Ovary (tissue), 10 donors: ENCODE measurements at places on chromosomes 11 and 22.

DNA sequence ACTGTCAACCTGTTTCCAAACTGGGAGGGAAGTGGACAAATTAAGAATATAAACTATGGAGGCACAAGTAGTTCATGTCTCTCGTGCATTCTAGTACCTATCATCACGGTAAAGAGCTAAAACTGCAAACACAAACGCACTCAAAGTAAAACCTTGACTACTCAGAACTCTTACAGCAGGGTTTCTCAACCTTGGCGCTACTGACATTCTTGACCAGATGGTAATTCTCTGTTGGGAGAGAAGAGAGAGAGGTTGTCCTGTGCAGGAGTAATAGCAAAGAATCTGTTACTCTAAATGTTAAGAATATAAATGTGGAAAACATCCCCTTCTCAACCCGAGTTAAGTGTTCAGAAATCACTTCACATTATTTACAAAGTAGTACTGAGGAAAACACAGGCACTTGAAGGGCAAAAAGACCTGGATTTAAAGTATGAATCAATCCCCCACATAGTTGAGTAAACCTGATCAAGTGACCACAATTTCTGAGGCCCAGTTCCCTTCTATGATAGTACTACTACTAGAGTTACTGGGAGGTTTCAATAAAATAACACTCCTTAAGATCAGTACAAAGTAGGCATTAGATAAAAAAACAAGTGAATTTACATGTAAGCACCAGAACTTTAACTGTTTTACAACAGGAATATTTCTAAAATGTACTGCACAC is 73.1 kb upstream of the ARHGAP32 start:
- no peak overlapping the region for H3K4me3 ChIP-seq
- H3K27ac ChIP-seq = no peak overlapping the region
- no peaks in the 10 kb centered on the region for H3K36me3 ChIP-seq

- no peaks in the 10 kb centered on the region for H3K36me3 ChIP-seq
- H3K4me3 ChIP-seq = no peak overlapping the region
- H3K4me1 ChIP-seq = no peaks in the 10 kb centered on the region
- no peak for DNase-seq
These were observed 97.6 kb upstream of the BID start for GRCh38 chr22:17871726-17872458.

DNA sequence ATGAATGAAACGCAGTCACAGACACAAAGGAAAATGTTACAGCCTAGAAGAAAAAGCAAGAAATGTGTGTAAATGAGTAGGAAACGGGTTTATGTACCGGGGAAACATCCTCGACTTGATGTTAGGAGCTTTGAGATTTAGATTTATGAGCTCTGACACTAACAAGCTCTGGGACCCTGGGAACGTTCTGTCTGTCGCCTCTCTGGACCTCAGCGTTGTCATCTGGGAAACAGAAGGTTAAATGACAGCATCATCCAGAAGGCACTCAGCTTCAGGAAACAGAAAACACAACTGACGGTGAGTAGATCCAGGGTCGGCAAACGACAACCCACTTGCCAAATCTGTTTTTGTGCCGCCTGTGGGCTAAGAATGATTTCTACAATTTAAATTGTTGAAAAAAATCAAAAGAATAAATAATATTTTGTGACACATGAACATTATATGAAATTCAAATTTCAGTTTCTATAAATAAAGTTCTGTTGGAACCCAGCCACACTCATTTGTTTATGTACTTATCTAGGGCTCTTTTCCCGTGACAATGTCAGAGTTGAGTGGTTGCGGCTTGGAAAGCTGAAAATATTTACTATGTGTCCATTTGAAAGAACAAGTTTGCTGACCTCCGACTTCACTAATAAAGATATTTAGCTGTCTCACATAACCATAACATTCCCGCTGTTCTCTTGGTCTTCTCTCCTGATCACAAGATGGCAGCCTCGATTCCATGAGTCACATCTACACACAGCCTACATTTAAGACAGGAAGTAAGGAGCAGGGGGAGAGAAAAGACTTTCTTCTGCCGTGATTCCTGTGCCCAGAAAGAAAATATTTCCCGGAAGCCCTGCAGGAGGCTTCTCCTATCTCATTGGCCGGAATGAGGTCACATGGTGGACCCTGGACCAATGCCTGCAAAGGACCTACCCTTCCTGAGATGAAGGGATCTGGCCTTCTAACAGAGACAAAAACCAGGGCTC is 47.1 kb upstream of the SYT13 start:
- peaks cover 4% of the 10 kb centered on the region for H3K4me1 ChIP-seq
- peak; percentile 72 for DNase-seq
- no peak overlapping the region for H3K27ac ChIP-seq
- H3K36me3 ChIP-seq = no peaks in the 10 kb centered on the region
- peak overlapping the region; percentile 2 for H3K4me3 ChIP-seq
- H3K27me3 ChIP-seq = no peaks in the 10 kb centered on the region

DNA sequence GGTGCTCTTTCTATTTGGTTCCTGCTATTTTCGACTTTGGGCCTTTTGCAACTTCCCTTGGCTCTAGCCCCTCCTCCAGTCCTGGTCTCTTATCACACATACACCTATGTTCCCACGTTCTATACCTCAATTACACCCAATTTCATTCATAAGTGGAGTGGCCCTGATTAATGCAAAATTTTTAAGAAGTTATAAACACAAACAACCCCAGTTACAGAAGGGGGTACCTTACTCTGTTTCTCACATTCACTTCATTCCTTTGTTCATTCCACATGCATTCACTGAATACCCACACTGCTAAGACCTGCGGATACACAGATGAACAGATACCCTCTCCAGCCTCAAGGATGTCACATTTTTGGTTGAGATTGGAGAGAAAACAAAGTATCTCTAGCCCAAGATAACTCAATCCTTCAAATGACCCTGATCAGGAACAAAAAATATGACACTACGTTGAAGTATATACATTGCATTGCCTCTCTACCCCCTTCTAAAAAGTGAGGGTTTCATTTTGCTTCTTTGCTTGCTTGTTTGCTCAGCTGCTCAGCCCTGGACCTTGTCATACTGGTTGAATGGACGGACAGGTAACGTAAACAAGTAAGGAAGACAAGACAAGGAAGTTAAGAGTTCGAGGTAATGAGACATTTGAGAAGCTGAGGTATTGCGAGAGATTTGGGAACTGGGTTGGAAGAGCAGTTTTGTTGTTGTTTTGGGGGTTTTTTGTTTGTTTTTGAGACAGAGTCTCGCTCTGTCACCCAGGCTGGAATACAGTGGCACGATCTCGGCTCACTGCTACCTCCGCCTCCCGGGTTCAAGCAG is 3.6 kb upstream of the VPS37C start:
- no peak overlapping the region for H3K4me3 ChIP-seq
- peaks cover 12% of the 10 kb centered on the region for H3K4me1 ChIP-seq
- H3K36me3 ChIP-seq = no peaks in the 10 kb centered on the region
- DNase-seq = no peak

GRCh38 chr11:30778596-30778995 is 192.4 kb upstream of the MPPED2 start:
- no peaks in the 10 kb centered on the region for H3K27me3 ChIP-seq
- no peaks in the 10 kb centered on the region for H3K4me1 ChIP-seq
- no peaks in the 10 kb centered on the region for H3K36me3 ChIP-seq

DNA sequence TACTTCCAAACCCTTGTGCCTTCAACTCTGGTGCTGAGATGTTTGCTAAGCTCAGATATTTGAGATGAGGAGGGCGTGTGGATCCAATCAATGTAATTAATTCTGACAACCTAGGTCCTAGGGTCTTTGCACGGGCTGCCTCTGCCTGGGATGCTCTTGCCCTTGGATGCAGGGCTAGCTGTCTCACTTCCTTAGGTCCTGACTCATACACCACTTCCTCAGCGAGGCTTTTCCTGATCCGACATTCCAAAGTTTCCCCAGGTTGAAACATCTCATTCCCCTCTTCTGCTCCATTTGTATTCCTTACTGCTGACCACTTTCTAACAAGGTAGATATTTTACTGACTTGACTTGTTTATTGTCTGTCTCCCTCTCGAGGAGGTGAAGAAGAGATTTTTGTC is 43.0 kb upstream of the NTM start:
- DNase-seq = no peak
- no peak overlapping the region for H3K4me3 ChIP-seq
- H3K36me3 ChIP-seq = no peaks in the 10 kb centered on the region
- H3K4me1 ChIP-seq = no peaks in the 10 kb centered on the region
- H3K27ac ChIP-seq = no peak overlapping the region

GRCh38 chr11:34266090-34266912 is 91.5 kb downstream of the ABTB2 start:
- no peaks in the 10 kb centered on the region for H3K36me3 ChIP-seq
- no peak overlapping the region for H3K27ac ChIP-seq
- no peak overlapping the region for H3K4me3 ChIP-seq
- peak; percentile 80 for DNase-seq
- H3K4me1 ChIP-seq = peaks cover 6% of the 10 kb centered on the region
- no peaks in the 10 kb centered on the region for H3K27me3 ChIP-seq

GRCh38 chr22:23722724-23723123 is 28.2 kb downstream of the ZNF70 start:
- no peak overlapping the region for H3K27ac ChIP-seq
- H3K36me3 ChIP-seq = no peaks in the 10 kb centered on the region
- no peak overlapping the region for H3K4me3 ChIP-seq
- H3K27me3 ChIP-seq = no peaks in the 10 kb centered on the region
- H3K4me1 ChIP-seq = no peaks in the 10 kb centered on the region

GRCh38 chr11:21179770-21180169 is 510.4 kb downstream of the NELL1 start:
- no peaks in the 10 kb centered on the region for H3K4me1 ChIP-seq
- H3K36me3 ChIP-seq = no peaks in the 10 kb centered on the region
- H3K27ac ChIP-seq = no peak overlapping the region
- no peaks in the 10 kb centered on the region for H3K27me3 ChIP-seq
